ENCODE measurements at places on chromosomes 12 and 14.
A peak's percentile ranks its signal among the peaks of the same experiment; 100 is the strongest.

- DNase-seq, result no peak
These were observed 53.4 kb upstream of the DLK1 start for GRCh38 chr14:100673085-100673806.

GRCh38 chr12:68356060-68356695 is 24.0 kb upstream of the MDM1 start:
- DNase-seq, result no peak

- no peak for DNase-seq
These were observed 37.9 kb downstream of the FRS2 start for GRCh38 chr12:69508091-69508490.

DNA sequence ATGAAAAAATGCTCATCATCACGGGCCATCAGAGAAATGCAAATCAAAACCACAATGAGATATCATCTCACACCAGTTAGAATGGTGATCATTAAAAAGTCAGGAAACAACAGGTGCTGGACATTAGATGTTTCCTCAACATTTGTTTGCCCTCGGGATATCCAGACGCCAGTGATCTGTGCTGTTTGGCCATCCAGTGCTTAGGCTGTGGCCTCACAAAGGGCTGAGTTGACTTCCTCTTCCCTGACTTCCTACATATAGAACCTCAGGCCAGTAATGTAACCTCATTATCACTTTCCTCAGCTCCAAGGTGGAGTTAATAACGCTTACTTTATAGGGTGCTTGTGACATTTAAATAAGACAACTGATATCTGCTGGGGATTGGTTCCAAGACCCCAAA is 51.8 kb downstream of the SLC15A5 start:
- no peak for DNase-seq

GRCh38 chr12:119052001-119052400 is 70.7 kb downstream of the SRRM4 start:
- DNase-seq, result no peak

GRCh38 chr14:59360233-59360632 is 104.9 kb downstream of the GPR135 start:
- no peak for DNase-seq

- DNase-seq, result peak; percentile 73
These were observed 28.1 kb downstream of the TRPV4 start for GRCh38 chr12:109804820-109805761.

GRCh38 chr12:131776237-131776889 is 51.8 kb upstream of the MMP17 start:
- DNase-seq, result no peak

Data from dermis blood vessel endothelial cell (primary cell).